Activated gamma-delta T cell (primary cell): ENCODE measurements at places on chromosomes 2 and 18.

DNA sequence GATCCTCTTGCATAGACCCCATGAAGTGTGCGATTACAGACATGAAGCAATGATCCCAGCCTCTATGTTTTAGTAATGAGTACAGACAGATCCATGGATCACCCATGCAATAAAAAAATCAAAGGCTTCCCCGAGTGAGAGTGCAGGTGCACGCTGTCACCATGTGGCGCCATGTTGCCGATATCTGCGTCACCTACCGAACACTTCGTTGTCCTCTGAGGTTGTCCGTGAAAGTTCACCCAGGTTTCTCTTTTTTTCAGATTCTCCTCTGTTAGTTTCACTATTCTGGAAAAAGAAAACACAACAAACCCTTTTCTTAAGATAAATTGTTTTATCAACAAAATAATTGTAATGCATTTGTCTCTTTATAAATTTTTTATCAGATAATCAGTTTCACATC is 66.5 kb downstream of the MBP start:
- DNase-seq, result no peak

GRCh38 chr18:66623821-66624220 is 19.9 kb upstream of the CDH19 start:
- DNase-seq, result no peak

GRCh38 chr2:216777637-216778273 is 82.1 kb downstream of the TNP1 start:
- DNase-seq, result no peak

DNA sequence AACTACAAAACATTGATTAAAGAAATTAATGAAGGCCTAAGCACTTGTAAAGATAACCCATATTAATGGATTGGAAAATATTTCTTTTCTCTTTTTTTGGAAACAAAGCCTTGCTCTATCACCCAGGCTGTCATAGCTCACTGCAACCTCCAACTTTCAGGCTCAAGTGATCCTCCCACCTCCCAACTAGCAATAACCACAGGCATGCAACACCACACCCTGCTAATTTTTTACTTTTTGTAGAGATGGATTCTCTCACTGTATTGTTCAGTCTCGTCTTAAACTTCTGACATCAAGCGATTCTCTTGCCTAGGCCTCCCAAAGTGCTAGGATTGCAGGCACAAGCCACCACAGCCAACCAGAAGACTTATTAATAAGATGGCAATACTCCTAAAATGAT is 73.4 kb upstream of the NDUFV2 start:
- DNase-seq, result no peak

DNA sequence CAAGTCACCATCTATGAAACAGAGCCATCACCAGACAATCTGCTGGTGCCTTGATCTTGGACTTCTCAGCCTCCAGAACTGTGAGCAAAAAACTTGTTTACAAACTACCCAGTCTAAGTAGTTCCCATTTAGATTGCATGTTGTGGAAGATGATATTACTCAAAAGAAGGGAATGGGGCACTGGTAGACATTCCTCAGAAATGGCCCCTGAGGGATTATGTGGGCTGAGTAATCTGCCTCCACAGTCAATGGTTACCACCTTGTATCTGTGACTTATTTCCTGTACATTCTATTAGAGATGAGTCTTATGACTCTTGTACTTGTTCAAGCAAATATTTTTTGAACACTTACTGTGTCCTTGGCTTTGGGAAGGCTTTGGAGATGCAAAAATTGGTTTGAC is 160.4 kb downstream of the NUP35 start:
- no peak for DNase-seq

DNA sequence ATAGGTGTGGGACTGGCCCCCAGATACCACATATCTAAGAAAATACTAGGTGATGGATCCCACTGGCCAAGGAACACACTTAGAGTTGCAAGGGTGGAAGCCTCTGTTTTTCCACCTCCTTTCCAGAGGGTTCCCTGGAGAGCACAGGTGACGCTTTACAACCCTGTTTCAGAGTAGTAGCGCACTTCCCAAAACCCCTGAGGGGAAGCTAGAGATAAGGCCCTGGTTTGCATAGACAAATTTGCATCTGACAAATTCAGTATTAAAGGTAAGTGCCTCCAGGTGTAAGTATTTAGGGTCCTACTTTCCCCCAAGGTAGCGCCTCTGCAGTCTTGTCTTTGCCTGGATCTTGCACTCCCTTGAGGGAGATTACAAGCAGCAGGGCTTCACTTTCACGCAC is 474 bp upstream of the CERKL start:
- no peak for DNase-seq
